HT-29 (cell line): ENCODE measurements at places on chromosomes 1 and 21.
A peak's percentile ranks its signal among the peaks of the same experiment; 100 is the strongest.

GRCh38 chr1:203281851-203282661 is 23.3 kb upstream of the BTG2 start:
- no peak for DNase-seq

DNA sequence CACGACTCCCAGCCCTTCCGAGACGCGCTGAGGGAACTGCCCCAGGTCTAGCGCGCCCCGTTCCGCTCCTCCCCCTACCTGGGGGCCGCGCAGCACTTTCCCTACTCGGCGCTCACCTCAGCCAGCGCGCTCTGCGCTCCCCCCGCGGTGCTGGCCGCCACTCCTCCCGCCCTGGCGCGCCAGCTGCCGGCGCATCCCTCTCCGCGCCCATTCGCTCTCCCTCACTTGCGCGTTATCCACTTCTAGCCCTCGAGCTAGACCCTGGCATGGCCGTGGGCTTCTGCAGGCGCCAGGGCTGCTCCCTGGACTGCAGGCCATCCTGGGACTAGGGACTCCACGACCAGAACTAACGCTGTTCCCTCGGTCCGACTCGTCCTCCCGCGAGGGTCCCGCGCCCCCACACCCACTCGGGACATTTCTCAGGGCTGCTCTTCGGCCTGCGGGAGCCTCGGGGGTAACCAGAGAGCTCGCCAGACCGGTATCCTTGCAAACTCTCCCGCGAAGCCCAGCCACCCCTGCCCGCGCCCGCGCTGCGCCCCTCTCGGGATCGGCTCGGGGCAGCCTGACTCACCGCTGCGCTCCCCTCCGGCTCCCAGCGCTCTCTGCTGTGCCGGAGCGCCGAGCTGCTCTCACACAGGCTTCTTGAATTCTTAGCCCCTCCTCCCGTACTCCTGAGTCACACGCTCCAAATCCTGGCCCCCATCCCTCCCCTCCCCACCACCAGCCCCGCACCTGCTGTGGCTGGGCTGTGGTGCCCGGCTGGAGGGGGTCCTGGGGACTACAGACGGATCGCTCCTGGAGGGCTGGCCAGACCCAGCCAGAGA is at the start of gene NGF:
TSS of gene NGF (minus strand) at position 617 of the 824 bp plus-strand sequence. CDS start 51,454 bp downstream, outside the sequence.
- DNase-seq, result no peak

- no peak for DNase-seq
These were observed 374.0 kb downstream of the NEGR1 start for GRCh38 chr1:71908303-71908702.

DNA sequence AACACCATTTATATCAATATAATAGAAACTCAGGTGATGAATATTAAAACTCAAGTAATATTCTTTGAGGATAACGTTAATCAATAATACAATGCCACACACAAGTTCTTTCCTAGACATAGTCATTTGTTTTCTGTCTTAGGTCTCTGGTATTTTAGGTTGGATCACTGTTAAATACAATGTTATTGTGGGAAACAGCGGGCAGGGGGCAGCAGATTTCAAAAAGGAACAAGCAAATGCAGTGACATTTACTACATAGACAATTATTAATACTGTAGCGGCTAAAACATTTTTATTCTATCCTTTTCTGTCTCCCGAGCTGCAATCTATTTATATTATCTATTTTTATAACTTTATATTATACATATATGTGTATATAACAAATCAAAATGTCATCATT is 186.4 kb upstream of the ZNHIT6 start:
- peak; percentile 28 for DNase-seq

DNA sequence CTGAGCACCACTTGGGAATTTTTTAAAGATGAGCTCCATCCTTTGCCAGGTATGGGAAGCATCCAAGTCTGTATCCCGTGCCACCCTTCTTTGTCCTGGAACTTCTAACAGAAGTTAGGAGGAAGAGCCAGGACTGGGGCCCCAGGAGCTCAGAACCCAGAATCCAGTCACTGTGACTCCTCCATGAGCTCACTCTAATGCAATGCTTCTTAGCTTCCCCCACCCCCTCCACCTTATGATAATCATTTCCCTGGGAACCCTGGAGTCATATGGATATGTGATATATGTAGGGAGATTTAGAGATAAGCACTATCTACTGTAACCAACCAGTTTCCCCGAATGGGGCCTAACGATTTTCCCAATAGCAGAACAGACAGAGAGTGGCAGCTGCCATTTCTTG is 758 bp upstream of the SPRR5 start:
- no peak for DNase-seq
